ENCODE measurements at places on chromosomes 2 and 18.

DNA sequence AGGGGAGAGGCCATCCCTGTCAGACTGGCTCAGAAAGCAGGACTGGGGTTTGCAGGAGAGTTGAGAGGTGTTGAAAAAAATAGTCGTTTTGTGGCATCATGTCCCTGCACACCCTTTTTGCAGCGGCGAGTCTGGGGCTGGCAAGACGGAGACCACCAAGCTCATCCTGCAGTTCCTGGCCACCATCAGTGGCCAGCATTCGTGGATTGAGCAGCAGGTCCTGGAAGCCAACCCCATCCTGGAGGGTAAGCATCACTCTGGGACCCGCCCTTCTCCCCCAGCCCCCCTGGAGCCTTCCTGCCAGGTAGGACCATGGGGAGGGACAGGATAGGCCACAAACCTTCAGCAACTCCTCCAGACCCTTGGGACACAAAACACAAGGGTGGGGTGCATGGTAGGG lies 34.2 kb downstream of the MYO7B start:
- DNase-seq: no peak

- no peak for DNase-seq
Observed at GRCh38 chr2:203484266-203485112, 50.6 kb downstream of the RAPH1 start.

DNA sequence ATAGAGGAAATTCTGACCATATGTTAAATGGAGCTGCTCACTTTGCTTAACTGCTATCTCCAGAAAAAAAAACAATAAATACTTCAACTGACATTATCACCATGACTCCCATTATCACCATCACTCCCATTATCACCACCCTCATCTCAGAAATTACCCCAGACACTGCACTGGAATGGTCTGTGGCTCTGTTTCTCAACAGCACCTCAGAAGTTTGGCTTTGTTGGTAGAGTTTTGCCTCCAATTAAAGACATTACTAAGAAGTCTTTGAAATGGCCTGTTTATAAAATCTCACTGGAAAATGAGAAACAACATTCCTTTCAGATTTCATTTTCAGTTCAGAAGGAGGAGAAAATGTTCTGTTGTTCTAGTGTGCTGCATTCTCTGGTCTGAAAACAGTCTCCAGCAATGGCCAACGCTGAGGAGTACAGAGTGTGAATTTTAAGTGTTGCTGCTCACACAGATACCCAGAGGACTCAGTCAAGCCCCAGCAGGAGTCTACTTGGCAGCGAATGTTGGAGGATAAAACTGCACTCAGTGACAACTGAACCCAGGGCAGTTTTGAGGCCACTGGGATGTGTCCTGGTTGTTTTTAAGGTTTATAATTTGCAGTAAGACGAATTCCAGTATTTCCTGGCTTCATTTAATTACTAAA lies 364.5 kb upstream of the CDH2 start:
- no peak for DNase-seq

- DNase-seq: peak; percentile 87
Observed at GRCh38 chr2:189783927-189784867, at the start of the genes ORMDL1 and PMS1. Gene ORMDL1 (minus strand): TSS chr2:189784339. CDS start chr2:189782595, 1,744 bp downstream. Gene PMS1 (plus strand): TSS chr2:189784450. CDS start chr2:189791810, 7,360 bp downstream.

- DNase-seq: no peak
Observed at GRCh38 chr18:60017371-60017770, 117.6 kb downstream of the PMAIP1 start.

- DNase-seq: peak; percentile 13
Observed at GRCh38 chr2:201406077-201406662, 45.1 kb downstream of the TRAK2 start.

- DNase-seq: no peak
Observed at GRCh38 chr2:86661333-86661732, 37.7 kb upstream of the RNF103 start.

DNA sequence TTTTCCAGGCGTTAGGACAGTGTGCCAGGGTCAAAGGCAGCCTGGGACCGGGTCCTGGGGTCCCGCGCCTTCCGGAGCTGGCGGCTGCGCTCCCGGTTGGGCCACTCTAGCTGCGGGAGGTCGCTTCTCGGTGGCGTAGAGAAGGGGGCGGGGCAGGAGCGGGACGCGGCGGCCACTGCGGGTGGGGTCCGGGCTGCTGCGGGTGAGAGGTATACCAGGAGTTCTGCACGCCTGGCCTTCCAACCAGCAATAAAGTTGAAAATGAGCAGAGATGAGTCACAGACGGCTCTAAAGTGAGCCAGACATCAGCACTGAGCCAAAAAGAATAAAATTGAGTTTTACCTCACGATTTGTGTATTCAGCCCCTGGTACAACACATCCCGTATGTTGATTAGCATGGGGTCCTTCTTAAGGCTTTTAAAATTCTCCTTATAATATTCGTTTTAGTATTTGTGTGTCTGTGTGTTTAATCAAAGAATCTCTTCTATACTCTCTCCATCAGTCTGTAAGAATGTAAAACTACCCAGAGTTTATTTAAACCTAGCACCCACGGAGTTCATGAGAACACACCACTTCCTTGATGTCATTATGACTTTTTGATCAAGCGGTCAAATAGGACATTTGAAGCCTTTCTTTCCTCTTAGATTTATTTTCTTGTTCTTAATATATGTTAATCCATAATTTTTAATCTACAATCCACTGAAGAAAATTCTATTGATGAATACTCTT lies at the start of gene C1GALT1C1L:
Gene C1GALT1C1L, minus strand, starts transcription at position 108 of the 729 bp plus-strand sequence. Its CDS starts 107 bp downstream, at position 1.
- peak; percentile 6 for DNase-seq

- no peak for DNase-seq
Observed at GRCh38 chr2:55751966-55752365, 58.3 kb upstream of the PNPT1 start.

- no peak for DNase-seq
Observed at GRCh38 chr2:178220814-178221213, 26.5 kb downstream of the OSBPL6 start.

- DNase-seq: no peak
Observed at GRCh38 chr18:8503248-8503647, 106.0 kb upstream of the RAB12 start.

- no peak for DNase-seq
Observed at GRCh38 chr18:80033181-80034067, 810 bp upstream of the RBFA start.

GRCh38 chr18:22141211-22141610 lies 28.2 kb upstream of the GATA6 start:
- DNase-seq: no peak

DNA sequence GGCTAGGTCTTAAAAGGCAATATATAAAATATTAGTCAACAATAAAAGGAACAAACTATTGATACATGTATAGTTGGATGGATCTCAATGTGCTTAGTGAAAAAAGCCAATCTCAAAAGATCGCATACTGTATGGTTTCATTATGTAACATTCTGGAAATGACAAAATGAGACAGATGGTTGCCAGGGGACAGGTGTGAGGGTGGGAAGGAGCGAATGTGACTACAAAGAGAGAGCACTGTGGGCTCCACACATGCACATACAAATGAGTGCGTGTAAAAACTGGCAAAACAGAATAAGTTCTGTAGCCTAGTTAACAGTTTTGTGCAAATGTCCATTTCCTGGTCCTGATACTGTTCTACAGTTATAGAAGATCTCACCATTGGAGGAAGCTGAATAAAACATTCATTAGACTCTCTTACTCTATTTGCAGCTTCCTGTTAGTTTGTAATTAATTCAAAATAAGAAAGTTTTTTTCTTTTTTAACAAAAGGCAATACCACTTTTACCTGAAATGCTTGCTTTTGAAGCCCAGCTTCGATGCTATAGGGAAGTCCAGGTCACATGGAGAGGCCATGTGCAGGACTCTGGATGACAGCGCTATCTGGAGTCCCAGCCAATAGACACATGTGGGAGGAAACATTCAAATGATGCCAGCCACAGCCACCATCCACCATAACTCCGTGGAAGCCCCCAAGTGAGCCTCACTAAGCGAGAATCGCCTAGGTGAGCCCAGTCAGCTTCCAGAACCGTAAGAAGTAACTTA lies 21.0 kb upstream of the C2orf80 start:
- DNase-seq: no peak

- DNase-seq: no peak
Observed at GRCh38 chr2:144132357-144132756, 387.6 kb downstream of the ZEB2 start.

- no peak for DNase-seq
Observed at GRCh38 chr18:45637546-45638327, 22.5 kb downstream of the SLC14A2 start.

GRCh38 chr2:2178921-2179320 lies 152.2 kb downstream of the MYT1L start:
- DNase-seq: no peak

DNA sequence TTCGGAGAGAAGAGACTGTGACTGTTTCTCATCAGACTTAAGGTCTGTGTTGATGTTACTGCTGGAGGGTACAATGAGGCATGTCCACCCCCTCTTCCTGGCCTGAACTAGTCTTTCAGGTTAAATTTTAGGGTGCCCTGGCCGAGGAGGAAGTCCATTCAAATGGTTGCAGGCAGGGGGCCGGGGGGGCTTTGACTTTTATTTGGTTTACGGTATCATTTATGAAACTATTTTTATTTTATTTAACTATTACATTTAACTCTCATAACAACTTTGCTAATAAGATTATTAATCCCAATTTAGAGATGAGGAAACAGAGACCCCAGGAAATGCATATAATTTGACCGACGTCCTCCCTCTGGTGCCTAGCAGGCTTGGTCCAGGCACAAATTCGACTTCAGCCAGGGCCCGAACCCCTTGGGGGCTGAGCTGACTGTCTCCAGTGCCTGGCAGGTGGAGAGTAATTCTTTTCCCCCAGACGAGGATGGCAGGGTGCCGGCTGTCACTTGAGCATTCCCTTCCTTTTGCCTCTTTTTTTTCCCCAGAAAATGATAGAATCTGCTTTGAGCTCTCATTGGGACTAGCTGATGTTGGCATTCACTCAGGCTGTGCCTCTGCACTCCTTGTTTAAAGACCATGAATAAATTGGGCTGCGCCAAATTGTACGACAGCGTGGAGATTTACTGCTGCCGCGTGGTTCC lies 255.3 kb upstream of the SALL3 start:
- DNase-seq: no peak

DNA sequence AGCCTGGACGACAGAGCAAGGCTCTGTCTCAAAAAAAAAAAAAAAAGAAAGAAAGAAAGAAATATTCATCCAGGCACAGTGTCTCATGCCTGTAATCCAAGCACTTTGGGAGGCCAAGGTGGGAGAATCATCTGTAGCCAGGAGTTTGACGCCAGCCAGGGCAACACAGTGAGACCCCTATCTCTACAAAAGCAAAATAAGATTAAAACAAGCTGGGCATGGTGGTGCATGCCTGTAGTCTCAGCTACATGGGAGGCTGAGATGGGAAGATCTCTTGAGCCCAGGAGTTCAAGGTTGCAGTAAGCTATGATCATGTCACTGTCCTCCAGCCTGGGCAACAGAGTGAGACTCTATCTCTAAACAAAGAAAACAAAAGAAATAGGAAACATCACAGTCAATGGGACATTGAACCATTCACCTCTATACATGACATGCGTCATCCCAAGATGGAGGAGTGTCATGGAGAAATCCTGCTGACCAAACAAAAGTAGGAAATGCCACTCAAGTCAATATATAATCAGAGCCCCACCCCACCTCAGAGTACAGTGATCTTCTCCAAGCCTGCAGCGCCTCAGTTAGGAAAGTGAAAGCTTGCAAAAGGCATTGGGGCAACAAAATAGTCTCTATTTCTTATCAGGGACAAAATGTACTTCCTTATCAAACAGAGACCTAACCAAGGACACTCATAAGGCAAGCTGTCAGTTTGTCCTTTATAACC lies 9.8 kb downstream of the FEV start:
- no peak for DNase-seq

- DNase-seq: no peak
Observed at GRCh38 chr2:205403244-205403825, 279.0 kb upstream of the NRP2 start.

DNA sequence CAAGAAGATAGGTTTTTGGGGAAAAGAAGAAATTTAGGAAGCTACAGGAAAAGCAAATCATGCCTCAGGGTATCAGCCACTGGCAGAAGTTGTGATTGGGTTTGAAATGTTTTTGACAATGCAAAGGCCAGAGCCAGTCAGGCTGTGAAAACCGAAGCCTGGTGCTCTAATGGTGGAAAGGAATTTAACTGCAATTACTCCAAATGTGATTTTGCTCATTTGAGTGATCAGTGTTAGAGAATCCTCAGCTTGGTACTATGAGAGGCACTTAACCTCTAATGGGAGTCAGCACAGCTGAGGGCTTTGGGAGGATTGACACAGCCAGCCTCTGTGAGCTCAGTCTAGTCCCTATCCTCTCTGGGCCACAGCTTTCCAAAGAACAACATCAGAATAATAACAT lies 176.5 kb downstream of the LRRTM1 start:
- no peak for DNase-seq

DNA sequence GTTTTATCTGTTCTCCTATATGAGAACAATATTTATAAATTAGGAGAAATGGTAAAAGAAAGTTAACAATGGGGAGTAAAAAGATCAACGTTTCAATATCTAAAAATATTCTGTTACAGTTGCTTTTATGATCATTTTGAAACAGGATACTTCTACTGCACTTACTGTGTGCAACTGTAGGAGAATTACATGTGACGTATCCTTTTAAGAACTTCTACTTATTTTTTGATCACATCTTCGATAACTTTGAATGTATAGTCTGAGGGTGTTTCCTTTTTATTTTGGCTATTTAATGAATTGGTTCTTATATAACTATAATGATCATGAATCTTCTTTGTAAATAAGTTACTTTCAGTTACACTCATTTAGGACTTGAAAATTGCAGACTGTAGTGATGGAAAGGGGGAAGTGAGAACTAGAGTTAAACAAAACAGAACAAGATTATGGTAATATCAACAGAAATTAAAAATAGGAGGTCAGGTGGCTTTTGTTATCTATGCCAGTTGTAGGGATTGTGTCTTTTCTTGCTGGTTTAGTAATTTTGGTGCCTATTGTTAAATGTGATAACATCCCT lies 109.9 kb downstream of the MSTN start:
- no peak for DNase-seq

DNA sequence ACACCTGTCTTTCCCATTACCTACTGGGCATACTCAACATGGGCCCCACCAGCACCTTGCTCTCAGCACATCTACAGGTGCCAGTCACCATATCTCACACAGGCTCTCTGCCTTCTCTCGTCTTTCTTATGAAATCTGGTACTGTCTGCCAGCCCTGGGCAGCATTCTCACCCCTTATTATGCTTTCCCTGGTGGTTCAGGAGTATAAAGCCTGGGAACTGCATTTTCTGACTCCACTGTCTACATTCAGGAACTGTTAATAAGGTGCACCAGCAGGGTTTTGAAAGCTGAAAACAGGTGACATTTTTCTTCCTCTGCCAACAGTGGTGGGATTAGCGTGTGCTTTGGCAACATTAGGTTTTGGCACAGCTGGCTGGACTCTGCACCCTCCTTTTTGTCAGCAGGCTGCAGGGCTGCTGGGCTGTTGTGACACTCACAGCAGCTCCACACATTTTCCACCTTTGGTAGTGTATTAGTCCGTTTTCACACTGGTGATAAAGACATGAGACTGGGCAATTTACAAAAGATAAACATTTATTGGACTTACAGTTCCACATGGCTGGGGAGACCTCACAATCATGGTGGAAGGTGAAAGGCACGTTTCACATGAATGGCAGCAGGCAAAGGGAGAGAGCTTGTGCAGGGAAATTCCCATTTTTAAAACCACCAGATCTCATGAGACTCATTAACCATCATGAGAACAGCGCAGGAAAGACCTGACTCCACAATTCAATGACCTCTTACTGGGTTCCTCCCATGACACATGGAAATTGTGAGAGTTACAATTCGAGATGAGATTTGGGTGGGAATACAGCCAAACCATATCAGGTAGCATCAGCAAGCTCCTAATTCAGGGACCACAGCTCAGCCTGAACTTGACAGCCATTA lies 343.1 kb upstream of the LYPD1 start:
- no peak for DNase-seq

- DNase-seq: no peak
Observed at GRCh38 chr18:64333584-64333983, 184.7 kb upstream of the LINC00305 start.

GRCh38 chr2:241978670-241979069 lies 109.1 kb downstream of the RTP5 start:
- no peak for DNase-seq
